ENCODE measurements at places on chromosomes 7 and 10.

GRCh38 chr7:13641714-13642113 is 347.8 kb downstream of the ETV1 start:
- no peak for DNase-seq

DNA sequence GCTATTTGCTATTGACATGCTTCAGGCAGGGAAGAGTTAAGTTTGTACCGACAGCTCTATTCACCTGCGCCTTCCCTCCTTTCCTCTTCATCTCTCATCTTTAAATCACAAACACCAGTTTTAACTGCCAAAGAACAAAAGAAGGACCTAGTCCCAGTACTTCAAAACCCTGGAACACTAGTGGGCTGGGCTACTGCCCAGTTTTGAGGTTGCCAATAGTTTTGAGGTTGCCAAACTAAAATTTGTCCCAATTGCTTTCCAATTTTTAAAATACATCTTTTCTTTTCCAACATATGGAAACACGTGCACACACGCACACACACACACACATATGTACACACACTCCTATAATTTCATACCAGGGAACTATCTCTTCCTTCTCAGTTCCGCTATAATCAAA is 130.6 kb upstream of the SLC26A5 start:
- DNase-seq: no peak

DNA sequence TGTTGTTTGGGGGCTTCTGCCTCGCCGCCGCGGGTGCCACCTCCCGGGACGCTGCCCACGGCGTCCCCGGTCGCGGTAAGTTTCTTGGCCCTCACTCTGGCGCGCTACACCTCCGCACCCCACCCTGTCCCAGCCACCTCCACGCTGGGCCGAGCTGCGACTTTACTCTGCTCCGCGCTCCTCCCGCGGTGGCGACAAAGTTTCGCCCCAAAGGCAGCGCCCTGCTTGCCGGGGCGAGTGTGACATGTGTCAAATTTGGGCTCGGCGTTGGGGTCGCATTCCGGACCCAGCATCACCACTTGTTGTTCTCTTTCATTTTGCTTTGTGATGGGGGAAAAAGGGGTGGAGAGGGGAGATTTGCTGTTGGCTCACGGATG is 167.7 kb upstream of the PPP1R3A start:
- DNase-seq: no peak

- DNase-seq: peak; percentile 55
These were observed 40.9 kb upstream of the WDR11 start for GRCh38 chr10:120810298-120810697.

DNA sequence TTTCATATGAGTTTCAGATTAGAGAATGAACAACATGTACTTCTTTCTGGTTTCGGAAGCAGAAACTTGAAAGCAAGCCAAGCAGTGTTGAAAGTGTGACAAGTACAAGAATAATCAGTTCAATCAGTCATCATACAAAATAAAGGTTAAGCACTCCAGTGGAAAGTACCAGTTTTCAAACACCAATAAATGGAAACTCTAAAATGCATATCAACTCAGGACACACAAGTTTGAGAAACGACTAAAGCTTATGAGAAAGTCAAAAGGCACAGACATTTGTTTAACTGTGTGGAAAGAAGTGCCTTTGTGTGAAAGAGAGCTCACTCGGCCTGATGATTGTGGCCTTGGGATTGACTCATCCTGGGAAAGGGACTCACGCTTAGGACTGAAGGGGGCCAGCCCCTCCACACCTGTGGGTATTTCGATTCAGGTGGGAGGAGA is 60.6 kb upstream of the AKR1C1 start:
- no peak for DNase-seq

GRCh38 chr7:104803931-104804330 is 210.1 kb upstream of the KMT2E start:
- DNase-seq: no peak

GRCh38 chr10:17046989-17047388 is 82.6 kb downstream of the CUBN start:
- no peak for DNase-seq

GRCh38 chr10:99605351-99605750 is 14.9 kb downstream of the SLC25A28 start:
- no peak for DNase-seq

- DNase-seq: no peak
These were observed 344.1 kb upstream of the NPVF start for GRCh38 chr7:25572423-25572822.

DNA sequence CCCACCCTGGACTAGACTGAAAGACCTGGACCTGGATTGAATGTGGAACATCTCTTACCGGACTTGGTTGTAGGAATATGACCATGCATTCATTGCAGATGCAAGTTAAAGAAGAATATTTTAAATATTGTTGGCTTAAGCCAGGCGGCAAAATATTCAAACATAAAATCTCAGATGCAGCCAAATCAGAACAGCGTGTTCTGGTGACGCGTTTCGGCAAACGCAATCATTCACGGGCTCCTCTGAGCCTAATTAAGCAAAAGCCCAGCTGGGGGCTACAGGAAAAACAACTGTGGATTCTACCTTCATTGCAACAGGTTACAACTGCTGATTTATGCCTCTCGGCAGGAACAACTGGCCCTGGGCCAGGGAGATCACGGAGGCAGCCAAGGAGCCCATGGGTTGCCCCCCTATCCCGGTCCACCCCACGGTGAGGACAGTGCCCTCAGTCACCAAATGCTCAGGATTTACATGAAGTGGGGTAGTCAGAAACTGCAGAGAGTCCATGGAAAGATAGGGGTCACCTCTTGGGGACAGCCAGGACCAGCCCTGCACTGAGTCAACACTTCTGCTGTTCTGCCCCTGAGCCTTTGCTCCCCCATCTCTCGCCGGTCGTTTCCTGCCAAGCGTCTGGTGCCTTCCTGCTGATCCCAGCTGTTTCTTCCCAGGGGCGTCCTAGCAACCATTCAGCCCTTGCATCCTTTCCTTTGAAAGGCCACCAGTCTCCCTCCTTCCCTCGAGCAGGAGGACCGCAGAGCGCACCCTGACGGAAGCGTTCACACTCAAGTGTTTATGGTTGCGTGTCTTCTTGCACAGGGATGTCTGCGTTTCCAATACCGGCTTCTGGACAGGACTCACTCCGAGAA is 64.4 kb upstream of the SFMBT2 start:
- DNase-seq: no peak

- no peak for DNase-seq
These were observed 64.2 kb downstream of the PHYHIPL start for GRCh38 chr10:59240582-59241183.

DNA sequence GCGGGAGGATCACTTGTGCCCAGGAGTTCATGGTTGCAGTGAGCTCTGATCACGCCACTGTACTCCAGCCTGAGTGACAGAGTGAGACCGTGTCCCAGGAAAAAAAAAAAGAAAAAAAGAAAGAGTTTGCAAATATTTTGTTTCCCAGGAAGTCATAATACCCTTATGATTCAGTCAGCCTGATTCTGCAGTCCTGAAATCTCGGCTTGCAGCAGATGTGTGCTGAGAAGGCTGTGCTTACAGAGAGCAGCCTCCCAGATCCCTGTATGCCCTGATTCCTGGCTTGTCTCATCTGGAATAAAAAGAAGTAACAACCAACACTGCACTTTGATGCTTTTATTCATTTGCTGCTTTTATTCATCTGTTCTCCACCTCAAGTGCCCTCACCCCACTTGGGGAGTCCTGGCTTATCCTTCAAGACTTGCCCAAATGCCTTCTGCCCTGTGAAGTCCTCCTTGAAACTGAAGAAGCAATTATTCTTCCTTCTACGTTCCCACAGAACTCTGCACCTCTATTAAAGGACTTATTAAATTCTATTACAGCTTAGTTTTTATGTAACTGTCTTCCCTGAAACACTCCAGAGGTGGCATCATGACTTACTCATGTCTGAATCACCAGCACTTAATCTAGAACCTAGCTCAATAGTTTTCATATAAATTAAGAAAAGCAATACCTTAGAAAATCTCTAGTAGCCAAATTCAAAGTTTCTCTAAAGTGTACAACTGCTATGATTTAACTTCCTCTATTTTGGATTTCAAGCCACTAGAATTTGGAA is 27.7 kb upstream of the BPGM start:
- DNase-seq: no peak

- no peak for DNase-seq
These were observed 15.3 kb downstream of the PPP1R17 start for GRCh38 chr7:31702354-31702753.

- no peak for DNase-seq
These were observed 24.7 kb downstream of the PDGFA start for GRCh38 chr7:494906-495305.

DNA sequence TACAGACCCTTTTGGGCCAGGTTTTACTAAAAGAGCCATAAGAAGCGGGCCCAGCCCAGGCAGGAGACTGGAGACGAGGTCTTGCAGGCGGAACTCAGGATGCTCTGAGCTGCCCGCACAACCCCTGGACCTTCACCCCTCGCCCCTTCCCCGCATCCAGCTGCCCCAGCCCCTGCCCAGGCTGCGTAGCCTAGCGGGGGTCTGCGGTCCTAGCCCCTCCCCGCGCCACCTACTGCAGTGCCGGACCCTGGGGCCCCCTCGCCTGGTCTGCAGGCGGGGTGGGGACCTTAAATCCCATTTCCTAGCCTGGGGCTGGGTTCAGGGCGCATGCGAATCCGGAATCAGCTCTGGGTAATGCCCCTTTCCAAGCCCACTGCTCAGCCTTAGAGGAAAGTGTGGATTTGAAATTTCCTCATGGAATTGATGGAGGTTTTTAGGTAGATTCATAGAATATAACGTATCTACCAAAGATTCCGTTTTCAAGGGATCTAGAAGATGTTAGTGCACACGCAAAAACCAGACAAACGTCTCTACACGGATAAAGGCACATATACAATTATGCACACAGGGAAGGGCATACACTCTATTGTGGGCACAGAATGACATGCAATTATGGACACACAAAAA is 546 bp upstream of the HOXA3 start:
- DNase-seq: no peak

DNA sequence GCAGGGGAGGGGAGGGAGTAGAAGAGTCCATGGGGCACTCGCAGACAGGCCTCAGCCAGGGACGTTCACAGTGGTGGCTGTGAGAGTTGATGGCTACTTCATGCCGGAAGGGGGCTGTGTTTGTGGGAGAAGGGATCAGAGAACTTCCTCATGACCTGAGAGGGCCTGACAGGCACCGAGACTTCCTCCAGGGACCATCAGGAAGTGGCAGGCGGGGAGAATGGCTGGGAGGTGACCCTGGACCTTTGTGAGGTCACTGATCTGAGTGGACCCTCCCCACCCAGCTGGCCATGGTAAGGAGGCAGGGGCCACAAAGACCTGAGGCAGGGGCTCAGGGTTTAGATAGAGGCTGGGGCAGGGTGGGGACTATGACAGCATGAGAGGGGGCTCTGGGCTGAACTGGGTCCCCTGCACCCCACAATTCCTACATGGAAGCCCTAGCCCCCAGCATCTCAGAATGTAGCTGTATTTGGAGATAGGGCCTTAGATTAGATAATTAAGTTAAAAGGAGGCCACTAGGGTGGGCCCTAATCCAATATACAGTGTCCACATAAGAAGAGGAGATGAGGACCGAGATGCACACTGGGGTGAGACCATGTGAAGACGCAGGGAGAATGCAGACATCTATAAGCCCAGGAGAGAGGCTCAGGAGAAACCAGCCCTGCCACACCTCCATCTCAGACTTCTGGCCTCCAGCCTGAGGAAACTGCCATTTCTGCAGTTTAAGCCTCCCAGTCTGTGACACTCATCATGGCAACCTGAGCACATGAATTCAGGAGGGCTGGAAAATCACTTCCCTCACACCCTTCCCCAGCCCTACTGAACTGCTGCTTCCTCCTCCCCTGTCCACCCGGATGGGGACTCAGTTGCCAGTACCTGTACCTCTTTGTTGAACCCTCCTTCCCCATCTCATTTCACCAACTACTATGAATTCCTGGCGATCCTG is 273.9 kb upstream of the ZNF32 start:
- no peak for DNase-seq

- no peak for DNase-seq
These were observed 134.8 kb downstream of the TMEM26 start for GRCh38 chr10:61318429-61318828.

DNA sequence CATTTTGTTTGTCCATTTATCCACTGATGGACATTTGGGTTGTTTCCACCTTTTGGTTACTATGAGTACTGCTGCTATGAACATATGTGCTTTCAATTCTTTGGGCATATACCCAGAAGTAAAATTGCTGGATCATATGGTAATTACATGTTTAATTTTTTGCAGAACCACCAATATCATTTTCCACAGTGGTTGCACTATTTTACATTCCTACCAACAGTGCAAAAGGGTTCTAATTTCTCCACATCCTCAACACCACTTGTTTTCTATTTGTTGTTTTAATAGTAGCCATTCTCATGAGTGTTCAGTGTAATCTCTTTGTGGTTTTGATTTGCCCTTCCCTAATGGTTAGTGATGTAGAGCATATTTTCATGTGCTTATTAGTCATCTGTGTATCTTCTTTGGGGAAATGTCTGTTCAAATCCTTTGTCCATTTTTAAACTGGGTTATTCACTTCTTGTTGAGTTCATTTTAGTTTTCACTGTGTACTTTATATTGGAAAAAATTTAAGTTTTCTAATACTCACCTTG is 101.9 kb downstream of the HIBADH start:
- DNase-seq: no peak

GRCh38 chr10:124200011-124200410 is 106.6 kb upstream of the CHST15 start:
- DNase-seq: no peak

- no peak for DNase-seq
These were observed 6.5 kb downstream of the AGFG2 start for GRCh38 chr7:100545360-100546128.

Data from mesothelial cell of epicardium (in vitro differentiated cells).